ENCODE measurements at places on chromosomes 11 and 22. TPM values are rescaled to one million over a fixed set of nuclear protein-coding genes. Genes with fewer than 3 reads are reported as not detected.
A peak's percentile ranks its signal among the peaks of the same experiment; 100 is the strongest.

Gene BBOX1
- total RNA-seq = not detected

Gene SYCE3
- not detected for total RNA-seq

Gene OR2AG1
- total RNA-seq = not detected

Gene OR56A5
- total RNA-seq = not detected

Gene APOA5
- not detected for total RNA-seq

Gene HMOX1
- total RNA-seq = 0.32 TPM

Gene RIMBP3B
- total RNA-seq = 1.1 TPM

Gene SEZ6L
- not detected for total RNA-seq

Gene HSPB2
- total RNA-seq = not detected

Gene OSBP2
- 1.1 TPM for total RNA-seq

DNA sequence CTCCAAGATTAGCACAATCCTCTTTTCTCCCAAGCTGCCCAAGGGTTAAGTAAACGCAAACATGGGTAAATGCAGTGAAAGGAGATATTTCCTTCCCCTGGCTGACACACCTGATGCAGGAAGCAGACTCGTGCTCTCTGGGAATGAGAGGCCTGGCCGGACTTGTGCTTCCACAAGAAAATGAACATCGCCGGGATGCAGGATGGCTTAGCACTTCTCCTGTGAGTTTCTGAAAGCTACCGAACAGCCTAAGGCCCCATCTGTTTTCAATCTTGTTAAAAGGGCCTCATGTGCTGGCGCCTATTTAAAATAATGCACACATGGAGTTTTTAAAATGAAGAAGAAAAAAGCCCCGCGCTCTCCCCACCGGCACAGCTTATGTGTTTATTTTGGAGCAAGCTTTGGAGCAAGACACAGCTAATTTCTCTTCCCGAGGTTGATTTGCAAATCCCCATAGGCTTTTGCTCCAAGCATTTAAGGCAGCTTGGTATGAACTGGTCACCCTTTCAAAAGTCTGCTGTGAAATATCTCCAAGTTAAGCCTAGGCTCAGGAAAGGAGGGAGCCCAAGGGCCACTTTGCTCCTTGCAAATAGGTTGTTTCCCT, 100.9 kb downstream of the SYN3 start:
- no peaks in the 10 kb centered on the region for H3K27me3 ChIP-seq
- H3K4me3 ChIP-seq = no peak overlapping the region
- no peaks in the 10 kb centered on the region for H3K36me3 ChIP-seq
- no peak overlapping the region for H3K27ac ChIP-seq
- no peak for DNase-seq

GRCh38 chr22:40764763-40765441, 54.2 kb downstream of the SLC25A17 start:
- H3K27me3 ChIP-seq = no peaks in the 10 kb centered on the region
- H3K36me3 ChIP-seq = peaks cover 9% of the 10 kb centered on the region
- no peak overlapping the region for H3K4me3 ChIP-seq

- H3K36me3 ChIP-seq = no peaks in the 10 kb centered on the region
- H3K27ac ChIP-seq = no peak overlapping the region
- H3K27me3 ChIP-seq = no peaks in the 10 kb centered on the region
- H3K4me1 ChIP-seq = no peaks in the 10 kb centered on the region
Measured at GRCh38 chr11:121770939-121771595, 318.3 kb upstream of the SORL1-AS1 start.

GRCh38 chr11:120442031-120442430, 69.5 kb upstream of the GRIK4 start:
- no peaks in the 10 kb centered on the region for H3K4me1 ChIP-seq
- H3K27ac ChIP-seq = no peak overlapping the region
- no peak overlapping the region for H3K4me3 ChIP-seq
- DNase-seq = no peak
- H3K36me3 ChIP-seq = no peaks in the 10 kb centered on the region

- H3K36me3 ChIP-seq = peaks cover 26% of the 10 kb centered on the region
- H3K4me3 ChIP-seq = no peak overlapping the region
- H3K4me1 ChIP-seq = no peaks in the 10 kb centered on the region
- H3K27ac ChIP-seq = no peak overlapping the region
- DNase-seq = no peak
Measured at GRCh38 chr11:70338594-70338993, 59.7 kb upstream of the CTTN start.

DNA sequence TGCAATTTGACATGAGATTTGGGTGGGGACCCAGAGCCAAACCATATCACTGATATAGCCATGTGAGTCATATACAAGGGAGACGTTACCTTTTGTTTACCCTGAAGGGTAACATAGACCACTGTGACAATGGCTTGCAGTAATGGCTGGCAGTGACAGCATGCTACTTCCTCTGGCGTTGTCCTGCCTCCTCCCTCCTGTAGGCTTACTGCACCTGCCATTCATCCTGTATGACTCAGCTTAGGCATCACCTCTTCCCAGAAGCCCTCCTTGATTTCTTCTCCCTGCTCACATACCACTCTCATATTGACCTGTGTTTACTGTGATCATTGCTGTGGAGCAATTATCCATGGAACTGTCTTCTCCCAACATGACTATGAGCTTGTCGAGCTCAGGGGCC, 12.0 kb upstream of the PVALB start:
- peaks cover 42% of the 10 kb centered on the region for H3K27me3 ChIP-seq
- H3K36me3 ChIP-seq = no peaks in the 10 kb centered on the region
- peaks cover 20% of the 10 kb centered on the region for H3K4me1 ChIP-seq
- DNase-seq = no peak
- H3K27ac ChIP-seq = no peak overlapping the region

GRCh38 chr11:6646071-6646470, 9.5 kb downstream of the DCHS1 start:
- H3K4me1 ChIP-seq = no peaks in the 10 kb centered on the region
- no peak overlapping the region for H3K27ac ChIP-seq
- H3K27me3 ChIP-seq = no peaks in the 10 kb centered on the region

- no peak for DNase-seq
- no peaks in the 10 kb centered on the region for H3K27me3 ChIP-seq
- H3K36me3 ChIP-seq = peaks cover 14% of the 10 kb centered on the region
- H3K27ac ChIP-seq = peak overlapping the region; percentile 93
- peaks cover 33% of the 10 kb centered on the region for H3K4me1 ChIP-seq
Measured at GRCh38 chr22:29838599-29838956, 504 bp upstream of the ASCC2 start.

DNA sequence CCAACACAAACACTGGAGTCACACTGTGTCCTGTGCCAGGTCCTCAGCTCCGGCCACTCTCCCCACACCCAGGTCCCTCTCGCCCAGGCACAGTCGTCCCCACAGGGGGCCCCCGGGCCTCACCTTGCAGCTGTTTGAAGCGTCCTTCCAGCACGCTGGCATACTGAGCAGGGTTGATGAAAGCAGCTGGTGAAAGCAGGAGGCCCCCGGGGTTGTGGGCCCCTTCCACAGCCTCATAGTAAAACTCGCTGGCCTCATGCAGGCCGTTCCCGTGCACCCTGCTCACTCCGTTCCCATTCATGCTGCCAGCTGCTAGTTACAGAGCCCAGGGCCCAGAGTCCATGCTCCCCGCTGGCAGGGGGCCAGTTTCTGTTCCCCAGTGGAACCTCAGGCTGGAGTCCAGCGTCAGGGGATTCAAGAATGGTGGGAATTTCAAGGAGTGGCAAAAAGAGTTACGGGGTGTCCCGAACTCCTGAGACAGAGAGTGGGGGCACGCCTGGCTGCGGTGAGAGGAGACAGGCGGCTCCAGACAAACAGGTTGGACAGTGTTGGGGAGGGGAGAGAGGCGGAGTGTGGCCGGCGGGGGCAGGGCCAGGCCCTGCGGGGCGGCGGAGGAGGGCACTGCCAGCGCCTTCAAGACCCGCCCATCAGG, 10.6 kb downstream of the SPTBN2 start:
- no peak for DNase-seq
- peaks cover 16% of the 10 kb centered on the region for H3K4me1 ChIP-seq
- H3K36me3 ChIP-seq = no peaks in the 10 kb centered on the region
- H3K4me3 ChIP-seq = no peak overlapping the region

DNA sequence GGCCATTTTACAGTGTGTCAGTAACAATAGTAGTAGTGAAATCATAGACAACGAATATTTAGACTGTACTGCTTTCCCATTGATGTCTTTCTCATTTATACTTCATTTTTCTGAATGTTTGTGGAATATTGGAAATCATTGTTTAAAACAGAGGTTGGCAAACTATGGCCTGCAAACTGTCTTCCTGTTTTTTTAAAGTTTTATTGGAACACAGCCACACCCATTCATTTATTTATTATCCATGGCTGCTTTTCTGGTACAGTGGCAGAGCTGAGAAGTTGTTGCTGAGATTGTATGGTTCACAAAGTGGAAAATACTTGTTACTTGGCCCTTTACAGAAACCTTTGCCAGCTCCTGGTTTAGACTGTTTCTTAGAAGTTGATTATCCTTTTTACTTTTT, 13.7 kb downstream of the FAR1 start:
- peaks cover 21% of the 10 kb centered on the region for H3K4me1 ChIP-seq
- no peak for DNase-seq
- peaks cover 7% of the 10 kb centered on the region for H3K36me3 ChIP-seq
- H3K27ac ChIP-seq = peak overlapping the region; percentile 52
- no peak overlapping the region for H3K4me3 ChIP-seq
- no peaks in the 10 kb centered on the region for H3K27me3 ChIP-seq

DNA sequence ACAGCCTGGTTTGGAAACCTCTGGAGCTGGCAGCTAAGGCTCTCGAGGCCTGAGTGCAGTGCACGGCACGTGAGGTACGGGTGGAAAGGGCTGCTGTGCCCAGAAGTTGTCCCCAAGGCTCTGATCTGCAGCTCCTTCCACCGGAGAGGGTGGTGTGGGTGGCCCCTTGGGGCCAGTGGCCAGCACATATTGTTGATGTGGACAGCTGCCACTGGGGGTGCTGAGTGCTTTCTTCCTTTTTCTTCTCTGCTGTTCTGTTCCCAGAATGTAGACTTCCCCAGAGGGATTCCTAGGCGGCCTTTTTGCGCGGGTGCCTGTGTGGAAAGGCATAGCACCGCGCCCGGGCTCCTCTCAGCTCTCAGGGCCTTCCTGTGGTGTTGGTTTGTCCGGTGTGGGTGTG, 1476.5 kb downstream of the TBC1D22A start:
- H3K4me3 ChIP-seq = no peak overlapping the region
- H3K27ac ChIP-seq = no peak overlapping the region
- H3K27me3 ChIP-seq = peaks cover 1% of the 10 kb centered on the region
- H3K4me1 ChIP-seq = peaks cover 3% of the 10 kb centered on the region

DNA sequence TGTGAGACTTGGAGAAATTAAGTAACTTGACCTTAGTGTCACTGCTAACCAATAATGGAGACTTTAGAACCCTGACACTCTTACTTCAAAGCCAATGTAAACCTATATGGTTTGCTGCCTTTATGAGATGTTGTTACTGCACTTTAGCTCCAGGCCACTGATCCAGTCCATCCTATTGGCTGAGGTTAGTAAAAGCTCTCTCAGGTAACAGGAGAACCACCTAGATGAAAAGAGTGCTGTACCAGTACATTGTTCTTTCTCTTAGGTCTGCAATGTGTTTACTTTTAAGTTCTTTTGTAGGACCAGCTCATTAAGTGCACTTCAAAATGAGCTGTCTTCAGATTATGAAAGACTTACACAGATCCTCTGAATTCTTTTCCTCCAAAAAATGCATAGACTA, 994.0 kb upstream of the FAT3 start:
- no peak overlapping the region for H3K4me3 ChIP-seq
- DNase-seq = no peak

GRCh38 chr11:121551463-121551862, 98.7 kb upstream of the SORL1-AS1 start:
- H3K4me1 ChIP-seq = peaks cover 11% of the 10 kb centered on the region
- H3K4me3 ChIP-seq = no peak overlapping the region
- no peak overlapping the region for H3K27ac ChIP-seq
- peaks cover 82% of the 10 kb centered on the region for H3K36me3 ChIP-seq

DNA sequence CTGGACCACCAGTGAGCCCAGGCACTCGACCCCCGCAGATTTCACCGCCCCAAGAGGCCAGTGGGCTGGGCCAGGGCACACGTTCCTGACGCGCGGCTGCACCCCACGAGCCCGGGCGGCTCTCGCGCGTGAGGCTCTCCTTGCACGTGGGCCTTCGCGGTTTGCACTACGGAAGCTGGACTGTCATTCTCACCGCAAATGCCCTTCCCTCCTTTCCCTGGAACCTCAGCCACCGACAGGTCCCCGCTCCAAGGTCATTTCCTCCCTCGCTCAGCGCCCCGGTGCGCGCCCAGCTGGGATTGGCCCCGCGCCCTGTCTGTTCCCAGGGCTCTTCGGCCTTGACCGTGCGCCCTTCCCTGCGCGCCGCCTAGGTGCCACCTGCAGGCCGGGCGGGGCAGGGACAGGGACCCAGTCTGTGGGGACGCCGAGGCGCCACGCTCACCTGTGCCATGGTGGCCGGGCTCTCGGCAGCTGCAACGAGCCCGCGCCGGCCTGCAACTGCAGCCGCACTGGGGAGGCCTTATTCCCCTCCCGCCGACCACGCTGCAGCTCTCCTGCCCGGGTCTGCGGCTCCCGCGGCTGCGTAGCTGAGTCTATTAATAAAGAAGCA, 2.1 kb upstream of the CPT1A start:
- no peaks in the 10 kb centered on the region for H3K36me3 ChIP-seq
- H3K4me3 ChIP-seq = peak overlapping the region; percentile 87
- peaks cover 39% of the 10 kb centered on the region for H3K4me1 ChIP-seq

DNA sequence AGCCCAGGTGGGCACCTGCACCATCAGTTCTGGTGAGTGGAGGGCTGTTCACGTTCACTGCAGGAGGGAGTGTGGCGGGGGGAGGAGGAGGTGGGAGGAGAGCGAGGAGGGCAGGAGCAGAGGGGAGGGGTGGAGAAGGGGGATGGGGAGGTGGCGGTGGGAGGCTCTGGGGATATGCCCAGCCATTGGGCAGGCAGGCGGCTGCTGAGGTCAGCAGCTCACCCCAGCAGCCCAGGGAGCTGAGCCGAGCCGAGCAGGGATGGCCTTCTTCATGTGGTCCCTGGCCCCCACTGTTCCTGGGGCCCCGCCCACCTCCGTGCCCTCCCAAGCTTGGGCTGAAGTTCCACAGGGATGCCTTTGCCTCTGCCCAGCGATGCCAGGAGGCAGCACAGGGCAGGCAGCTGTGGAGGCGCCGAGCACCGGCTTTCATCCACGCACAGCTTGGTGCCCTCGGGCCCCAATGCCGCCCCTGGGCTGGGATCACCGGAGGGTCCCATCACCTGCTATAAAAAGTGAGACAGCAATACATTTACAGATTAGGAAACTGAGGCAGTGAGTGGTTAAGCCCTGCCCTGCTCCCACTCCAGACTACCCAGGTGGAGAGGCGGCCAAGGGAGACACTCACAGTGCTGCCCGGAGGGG, 21.6 kb downstream of the RTN4R start:
- H3K27ac ChIP-seq = no peak overlapping the region
- H3K36me3 ChIP-seq = no peaks in the 10 kb centered on the region
- peaks cover 37% of the 10 kb centered on the region for H3K4me1 ChIP-seq
- H3K4me3 ChIP-seq = no peak overlapping the region
- H3K27me3 ChIP-seq = no peaks in the 10 kb centered on the region
- DNase-seq = no peak

- H3K36me3 ChIP-seq = peaks cover 2% of the 10 kb centered on the region
- H3K27ac ChIP-seq = no peak overlapping the region
- H3K4me1 ChIP-seq = no peaks in the 10 kb centered on the region
- DNase-seq = no peak
Measured at GRCh38 chr11:115659061-115659963, 155.1 kb upstream of the CADM1 start.

GRCh38 chr11:9700105-9700801, 36.4 kb downstream of the SWAP70 start:
- H3K27ac ChIP-seq = no peak overlapping the region
- H3K4me3 ChIP-seq = no peak overlapping the region
- H3K27me3 ChIP-seq = no peaks in the 10 kb centered on the region
- DNase-seq = no peak

Data from activated CD4-positive, alpha-beta T cell treated with anti-CD3 and anti-CD28 coated beads, Interleukin-2, amount 10 ng/mL, durations not matched to agents 7 days and 5 days (primary cell).